Suprapubic skin (tissue), 4 donors: ENCODE measurements at places on chromosomes 5 and 9.

DNA sequence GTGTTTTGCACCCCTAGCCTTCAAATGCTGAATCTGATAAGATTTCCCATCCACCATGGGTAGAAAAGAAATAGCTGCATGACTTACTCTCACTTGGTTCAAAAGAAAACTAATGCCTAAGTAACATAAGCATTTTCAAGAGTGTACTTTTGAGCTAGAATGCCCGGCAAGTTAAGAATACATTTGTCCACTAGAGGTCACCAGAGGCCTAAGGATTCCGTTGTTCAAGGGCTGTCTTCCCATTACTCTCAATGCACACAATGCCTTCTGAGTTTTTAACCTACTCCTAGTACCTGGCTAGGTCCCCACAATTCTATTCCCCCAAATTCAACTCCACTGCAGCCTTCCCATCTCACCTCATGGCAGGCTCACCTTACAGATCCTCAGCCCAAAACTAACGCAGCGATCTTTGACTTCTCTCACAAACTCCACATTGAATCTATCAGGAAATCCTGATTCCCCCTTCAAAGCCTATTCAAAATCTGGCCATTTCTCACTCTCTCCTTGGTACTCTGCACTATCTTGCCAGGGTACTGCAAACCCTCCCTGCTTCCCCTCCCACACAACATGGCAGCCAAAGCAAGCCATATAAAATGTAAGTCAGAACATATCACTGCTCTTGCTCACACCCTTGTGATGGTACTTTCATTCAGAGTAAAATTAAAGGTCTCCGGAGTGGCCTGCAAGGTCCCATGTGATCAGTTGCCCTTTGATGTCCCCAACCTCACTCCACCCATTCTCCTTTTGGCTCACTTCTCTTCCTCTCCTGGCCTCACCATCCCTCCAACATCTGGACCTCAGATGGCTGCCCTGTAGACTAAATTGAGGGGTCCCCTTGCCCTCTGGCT, 13.4 kb downstream of the OXCT1 start:
- H3K4me1 ChIP-seq: no peaks in the 10 kb centered on the region
- peaks cover 27% of the 10 kb centered on the region for H3K36me3 ChIP-seq
- H3K27ac ChIP-seq: no peak overlapping the region
- DNase-seq: no peak
- no peaks in the 10 kb centered on the region for H3K27me3 ChIP-seq
- H3K4me3 ChIP-seq: no peak overlapping the region

GRCh38 chr5:149831492-149831891, 101.4 kb downstream of the PPARGC1B start:
- H3K27me3 ChIP-seq: no peaks in the 10 kb centered on the region
- H3K4me1 ChIP-seq: peaks cover 4% of the 10 kb centered on the region
- H3K4me3 ChIP-seq: no peak overlapping the region
- no peak for DNase-seq
- H3K27ac ChIP-seq: no peak overlapping the region

DNA sequence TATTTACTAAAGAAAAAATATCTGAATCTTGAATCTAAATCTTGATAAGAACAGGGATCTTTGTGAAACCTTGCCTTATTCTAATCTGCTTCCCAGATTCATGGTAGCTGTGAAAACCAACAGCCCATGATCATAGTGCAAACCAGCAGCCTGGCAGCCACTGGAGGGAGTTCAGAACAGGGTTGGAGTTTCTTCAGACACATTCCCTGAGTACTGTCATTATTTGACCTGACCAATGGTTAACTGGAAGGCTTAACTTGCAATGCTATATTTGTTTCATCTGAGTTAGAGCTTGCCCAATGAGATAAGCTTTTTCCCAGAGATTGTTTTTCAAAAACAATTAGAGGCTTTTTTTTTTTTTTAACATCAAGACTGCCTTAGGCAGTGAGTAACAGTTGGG, 47.8 kb downstream of the LOX start:
- no peak overlapping the region for H3K4me3 ChIP-seq
- H3K27ac ChIP-seq: no peak overlapping the region
- H3K4me1 ChIP-seq: no peaks in the 10 kb centered on the region
- no peaks in the 10 kb centered on the region for H3K27me3 ChIP-seq

GRCh38 chr9:33620738-33621439, 96.8 kb downstream of the ANKRD18B start:
- no peak overlapping the region for H3K4me3 ChIP-seq
- DNase-seq: no peak

DNA sequence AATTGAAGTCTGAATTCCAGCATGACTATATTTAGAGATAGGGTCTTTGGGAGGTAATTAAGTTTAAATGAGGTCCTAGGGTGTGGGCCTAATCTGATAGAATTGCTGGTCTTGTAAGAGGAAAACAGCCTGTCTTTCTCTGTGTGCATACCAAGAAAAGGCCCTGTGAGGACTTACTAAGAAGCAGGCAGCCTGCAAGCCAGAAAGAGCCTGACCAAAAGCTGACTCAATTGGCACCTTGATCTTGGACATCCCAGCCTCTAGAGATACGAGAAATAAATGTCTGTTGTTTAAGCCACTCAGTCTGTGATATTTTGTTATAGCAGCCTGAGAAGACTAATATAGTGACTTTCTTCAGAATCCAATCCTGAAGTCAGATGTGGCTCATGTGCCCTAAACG, 14.6 kb downstream of the ARL14EPL start:
- H3K36me3 ChIP-seq: no peaks in the 10 kb centered on the region
- peaks cover 5% of the 10 kb centered on the region for H3K27me3 ChIP-seq

DNA sequence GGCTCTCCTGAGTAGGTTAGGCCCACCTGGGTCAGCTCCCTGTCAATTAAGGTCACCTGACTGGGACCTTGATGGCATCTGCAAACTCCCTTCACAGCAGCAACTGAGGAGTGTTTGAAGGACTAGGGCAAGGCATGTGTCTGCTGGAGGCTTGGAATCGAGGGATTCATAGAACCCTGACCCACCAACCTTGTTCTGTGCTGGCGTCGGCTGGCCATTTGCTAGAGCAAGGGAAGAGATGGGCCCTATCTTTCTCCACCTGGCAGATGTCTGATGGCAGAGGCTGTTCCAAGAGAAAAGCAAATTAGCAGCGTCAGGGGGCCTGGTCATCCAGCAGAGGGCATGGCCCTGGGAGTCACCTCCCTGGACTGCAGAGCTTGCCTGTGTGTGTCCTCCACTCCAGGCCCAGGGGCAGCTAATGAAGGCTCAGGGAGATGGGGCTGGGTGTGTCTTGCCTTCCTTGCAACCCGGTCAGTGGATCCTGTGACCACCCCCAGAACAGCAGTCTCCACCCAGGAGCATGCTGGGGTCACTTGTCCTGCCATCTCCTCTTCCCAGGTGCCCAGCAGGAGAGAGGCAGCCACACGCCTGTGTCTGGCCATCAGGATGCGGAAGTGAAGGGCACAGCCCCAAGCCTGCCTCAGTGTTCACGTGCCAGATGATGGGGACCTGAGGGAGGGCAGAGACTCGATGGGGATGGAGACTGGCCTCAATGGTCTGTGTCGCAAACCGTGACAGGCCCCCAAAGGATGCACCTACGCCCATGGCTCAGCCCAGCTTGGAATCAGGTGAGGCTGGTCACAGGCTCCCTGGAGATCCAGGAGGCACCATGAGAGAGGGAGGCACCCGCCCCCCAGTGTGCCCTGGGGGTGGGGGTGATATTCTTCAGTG, 53.9 kb downstream of the BARX1 start:
- H3K27me3 ChIP-seq: no peaks in the 10 kb centered on the region
- peak; percentile 59 for DNase-seq
- no peaks in the 10 kb centered on the region for H3K4me1 ChIP-seq
- no peak overlapping the region for H3K4me3 ChIP-seq
- no peak overlapping the region for H3K27ac ChIP-seq

- H3K4me1 ChIP-seq: no peaks in the 10 kb centered on the region
- no peaks in the 10 kb centered on the region for H3K27me3 ChIP-seq
- no peak overlapping the region for H3K4me3 ChIP-seq
- DNase-seq: no peak
- no peaks in the 10 kb centered on the region for H3K36me3 ChIP-seq
Measured at GRCh38 chr9:70995511-70995910, 125.9 kb downstream of the TRPM3 start.

- DNase-seq: no peak
- no peaks in the 10 kb centered on the region for H3K4me1 ChIP-seq
- H3K36me3 ChIP-seq: no peaks in the 10 kb centered on the region
- no peak overlapping the region for H3K4me3 ChIP-seq
- H3K27me3 ChIP-seq: no peaks in the 10 kb centered on the region
Measured at GRCh38 chr5:141437221-141437620, 6.9 kb downstream of the PCDHGA12 start.

DNA sequence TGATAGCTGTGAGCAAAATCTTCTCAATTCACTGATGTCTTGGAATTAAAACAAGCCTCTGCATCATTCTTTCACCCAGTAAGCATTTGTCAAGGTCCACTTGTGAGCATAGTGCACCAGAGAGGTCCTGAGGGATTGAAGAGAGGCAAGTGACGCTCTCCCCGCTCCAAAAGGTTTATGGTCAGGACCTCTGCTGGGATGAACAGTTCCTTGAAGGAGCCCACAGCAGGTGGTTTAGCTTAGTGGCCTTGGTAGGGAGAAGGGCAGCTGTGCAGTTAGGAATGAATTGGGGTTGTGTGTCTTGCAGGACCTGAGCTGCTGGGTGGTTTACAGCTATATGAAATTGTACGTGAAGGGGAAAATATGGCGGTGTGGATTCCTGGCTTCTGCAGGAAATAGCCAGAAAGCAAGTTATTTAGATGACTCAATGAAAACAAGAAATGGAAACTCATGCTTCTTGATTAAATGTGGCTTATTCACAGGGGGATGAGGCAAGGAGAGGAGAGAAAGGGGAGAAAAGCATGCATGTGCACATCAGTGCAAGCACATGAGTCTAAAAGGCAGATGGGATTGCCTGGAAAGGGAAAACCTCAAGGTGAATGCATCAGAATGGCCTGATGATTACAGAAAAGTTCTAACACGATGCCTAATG, 42.0 kb downstream of the SUB1 start:
- H3K4me3 ChIP-seq: no peak overlapping the region
- H3K36me3 ChIP-seq: no peaks in the 10 kb centered on the region
- H3K27me3 ChIP-seq: no peaks in the 10 kb centered on the region

DNA sequence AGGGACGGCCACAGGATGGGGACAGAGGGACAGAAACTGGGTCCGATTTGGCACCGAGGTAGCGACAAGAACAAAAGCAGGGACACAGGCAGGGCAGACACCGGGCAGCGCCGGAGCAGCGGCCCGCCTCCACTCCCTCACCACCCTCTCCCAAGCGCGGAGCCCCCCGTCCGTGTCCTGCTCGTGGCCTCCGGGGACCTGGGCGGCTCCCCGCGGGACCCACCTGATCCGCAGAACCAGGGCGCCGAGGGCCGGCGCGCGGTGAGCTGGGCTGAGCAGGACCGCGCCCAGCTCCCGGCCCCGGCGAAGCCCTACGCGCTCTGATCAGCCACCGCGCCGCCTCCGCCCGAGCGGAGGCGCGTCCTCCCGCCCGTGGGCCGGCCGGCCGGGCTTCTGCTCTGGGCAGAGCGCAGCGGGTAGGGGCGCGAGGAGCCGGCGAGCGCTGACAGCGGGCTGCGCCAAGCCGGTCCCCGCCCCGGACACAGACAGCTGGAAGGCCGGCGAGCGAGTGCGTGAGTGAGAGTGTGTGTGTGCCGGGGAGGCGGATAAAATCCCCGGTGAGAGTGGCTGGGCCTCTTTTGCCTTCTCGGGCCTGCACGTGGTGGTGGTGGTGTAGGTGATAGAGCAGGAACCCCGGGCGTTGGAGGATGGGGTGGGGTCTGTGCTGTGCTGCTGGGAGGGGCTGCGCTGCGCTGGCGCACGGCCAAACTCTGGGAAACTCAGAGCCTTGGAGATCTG, at the start of gene GGTA1:
TSS of gene GGTA1 (minus strand) at position 418 of the 738 bp plus-strand sequence. CDS start 31,922 bp downstream, outside the sequence.
- H3K27ac ChIP-seq: peak within 1 kb of the TSS; percentile 82
- H3K4me3 ChIP-seq: peak within 1 kb of the TSS; percentile 62
- H3K36me3 ChIP-seq: no peaks in the 10 kb centered on the region

- no peak overlapping the region for H3K4me3 ChIP-seq
- no peaks in the 10 kb centered on the region for H3K36me3 ChIP-seq
- no peak for DNase-seq
- peak overlapping the region; percentile 4 for H3K27ac ChIP-seq
Measured at GRCh38 chr5:17021602-17021932, 85.5 kb upstream of the MYO10 start.

DNA sequence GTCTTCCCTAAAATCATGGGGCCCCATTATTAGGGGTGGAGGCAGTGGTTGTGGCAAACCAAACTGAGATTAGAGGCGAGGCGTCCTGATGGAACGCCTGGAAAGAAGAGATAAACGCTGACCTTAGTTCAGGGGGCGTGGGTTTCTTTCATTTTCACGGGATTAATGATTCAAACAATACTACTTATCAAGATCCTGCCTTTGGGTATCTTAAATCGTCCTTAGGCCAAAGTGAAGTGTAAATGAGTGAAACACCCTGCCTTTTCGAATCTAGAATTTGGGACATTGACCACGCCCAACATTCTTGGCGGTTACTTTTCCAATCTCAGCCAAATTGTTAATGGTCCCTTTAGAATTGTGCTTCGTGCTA, 1.0 kb upstream of the UBTD2 start:
- peaks cover 36% of the 10 kb centered on the region for H3K4me1 ChIP-seq
- no peaks in the 10 kb centered on the region for H3K36me3 ChIP-seq
- peak overlapping the region; percentile 67 for H3K4me3 ChIP-seq
- no peak for DNase-seq
- H3K27ac ChIP-seq: peak overlapping the region; percentile 83

DNA sequence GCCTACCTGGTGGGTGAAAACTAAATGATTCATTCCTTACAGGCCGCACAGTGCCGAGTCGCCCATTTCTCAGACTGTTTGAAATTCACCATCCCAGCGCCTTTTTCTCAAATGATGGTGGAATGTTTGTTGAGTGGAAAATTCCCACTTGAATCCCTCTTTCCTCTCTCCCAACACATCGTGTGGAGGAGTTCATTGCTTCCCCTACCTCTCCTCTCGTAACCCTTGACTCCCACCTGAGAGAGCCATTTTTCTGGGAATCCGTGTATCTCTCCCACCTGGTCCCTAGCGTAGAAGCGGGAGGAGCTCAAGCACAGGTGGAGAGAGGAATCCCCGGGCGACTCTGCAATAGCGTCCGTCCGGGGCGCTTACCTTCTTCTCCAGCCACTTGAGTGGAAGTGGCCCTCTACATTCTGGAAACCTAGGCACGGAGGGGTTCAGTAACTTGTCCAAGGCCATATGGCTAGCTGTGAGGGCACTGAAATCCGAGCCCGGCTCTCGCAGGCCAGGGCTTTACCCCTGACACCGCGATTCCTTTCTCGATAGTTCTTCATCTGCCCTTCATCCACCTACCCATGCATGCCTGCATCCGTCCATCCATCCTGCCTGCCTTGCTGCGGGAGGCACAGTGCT, 683 bp downstream of the OSMR start:
- DNase-seq: no peak
- peaks cover 30% of the 10 kb centered on the region for H3K4me1 ChIP-seq
- peak overlapping the region; percentile 79 for H3K4me3 ChIP-seq
- peak overlapping the region; percentile 94 for H3K27ac ChIP-seq

- H3K36me3 ChIP-seq: no peaks in the 10 kb centered on the region
- H3K27me3 ChIP-seq: no peaks in the 10 kb centered on the region
- H3K4me1 ChIP-seq: peaks cover 29% of the 10 kb centered on the region
- no peak overlapping the region for H3K27ac ChIP-seq
- no peak overlapping the region for H3K4me3 ChIP-seq
- no peak for DNase-seq
Measured at GRCh38 chr9:108467653-108468324, 388.0 kb downstream of the ACTL7B start.

- peaks cover 3% of the 10 kb centered on the region for H3K4me1 ChIP-seq
- no peak overlapping the region for H3K27ac ChIP-seq
- DNase-seq: no peak
Measured at GRCh38 chr5:181161534-181162175, 14.3 kb downstream of the OR2V2 start.
